Keratinocyte (primary cell): ENCODE measurements at places on chromosomes 12 and 14. TPM values are rescaled to one million over a fixed set of nuclear protein-coding genes. Genes with fewer than 3 reads are reported as not detected.

The TSPAN19 gene
- polyA plus RNA-seq, result 0.05 to 0.11 TPM (median 0.06 TPM) in 3 replicates

- no peak for DNase-seq
Measured at GRCh38 chr12:54329759-54330158, 4.8 kb downstream of the COPZ1 start.

DNA sequence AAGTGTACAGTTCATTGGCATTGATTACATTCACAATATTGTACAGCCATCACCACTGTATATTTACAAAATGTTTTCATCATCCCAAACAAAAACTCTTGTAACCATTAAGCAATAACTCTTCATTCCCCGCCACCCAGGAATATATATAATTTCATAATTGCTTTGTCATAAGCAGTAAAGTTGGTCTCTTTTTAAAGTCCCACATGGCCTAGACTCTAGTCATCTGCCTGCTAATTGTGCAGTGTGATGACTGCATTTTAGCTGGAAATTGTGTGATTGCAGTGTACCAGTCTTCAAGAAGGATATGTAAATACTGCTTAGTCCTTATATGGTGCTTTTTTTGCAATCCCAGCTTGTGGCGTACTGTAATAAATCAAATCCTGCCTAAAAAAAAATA is 75.1 kb upstream of the ATP2A2 start:
- no peak for DNase-seq

The LRP1-AS gene
- polyA plus RNA-seq, result not detected in 3 replicates

The EFS gene
- polyA plus RNA-seq, result 1.4 to 2.1 TPM (median 1.7 TPM) in 3 replicates
